CD4-positive, alpha-beta T cell treated with Interleukin-6 for 4 hours (primary cell): ENCODE measurements at places on chromosomes 11 and 22.
A peak's percentile ranks its signal among the peaks of the same experiment; 100 is the strongest.

GRCh38 chr11:99683933-99684332 is 663.2 kb downstream of the CNTN5 start:
- no peak for DNase-seq

DNA sequence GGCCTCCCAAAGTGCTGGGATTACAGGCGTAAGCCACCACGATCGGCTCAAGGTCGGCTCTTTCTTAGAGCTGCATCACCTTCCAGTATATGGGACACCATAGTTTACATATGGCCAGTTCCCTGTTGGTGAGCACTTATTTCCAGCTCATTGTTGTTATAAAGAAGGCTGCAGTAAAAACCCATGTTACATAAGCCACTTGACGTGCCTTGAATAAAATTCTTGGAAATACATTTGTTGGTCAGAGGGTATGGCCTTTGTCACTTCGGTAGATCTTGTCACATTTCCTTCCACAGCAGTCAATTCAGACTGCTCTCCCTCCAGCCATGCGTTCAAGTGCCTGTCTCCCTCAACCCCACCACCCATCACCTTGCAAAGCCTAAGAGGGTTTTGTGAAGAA is 92.9 kb downstream of the PRR5L start:
- DNase-seq = no peak

DNA sequence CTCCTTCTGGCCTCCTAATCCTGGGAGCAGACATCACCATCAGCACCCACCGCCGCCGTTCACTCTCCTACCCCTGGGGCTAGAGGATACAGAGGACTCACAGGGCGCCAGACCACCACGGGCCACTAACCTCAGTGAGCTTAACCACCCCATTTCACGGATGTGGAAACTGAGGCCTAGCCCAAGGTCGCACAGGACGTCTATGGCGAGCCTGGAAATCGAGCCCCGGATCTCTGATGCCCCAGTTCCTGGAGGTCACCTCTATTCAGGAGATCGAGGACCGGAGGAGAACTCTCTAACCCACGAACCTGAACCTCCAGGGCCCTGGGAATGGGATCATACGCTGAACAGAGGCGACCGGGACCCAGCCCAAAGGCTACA is 349 bp downstream of the TIMM10 start:
- peak; percentile 7 for DNase-seq

DNA sequence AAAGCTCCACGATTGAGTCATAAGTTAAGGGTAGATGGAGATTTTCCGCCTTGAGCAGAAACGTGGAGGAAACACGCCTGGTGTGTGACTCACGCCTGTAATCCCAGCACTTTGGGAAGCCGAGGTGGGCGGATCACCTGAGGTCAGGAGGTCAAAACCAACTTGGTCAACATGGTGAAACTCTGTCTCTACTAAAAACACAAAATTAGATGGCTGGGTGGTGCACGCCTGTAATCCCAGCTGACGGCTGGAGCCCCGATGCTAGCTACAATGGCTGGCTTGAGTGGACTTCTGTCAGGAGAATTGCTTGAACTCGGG is 17.3 kb upstream of the DGCR8 start:
- no peak for DNase-seq

DNA sequence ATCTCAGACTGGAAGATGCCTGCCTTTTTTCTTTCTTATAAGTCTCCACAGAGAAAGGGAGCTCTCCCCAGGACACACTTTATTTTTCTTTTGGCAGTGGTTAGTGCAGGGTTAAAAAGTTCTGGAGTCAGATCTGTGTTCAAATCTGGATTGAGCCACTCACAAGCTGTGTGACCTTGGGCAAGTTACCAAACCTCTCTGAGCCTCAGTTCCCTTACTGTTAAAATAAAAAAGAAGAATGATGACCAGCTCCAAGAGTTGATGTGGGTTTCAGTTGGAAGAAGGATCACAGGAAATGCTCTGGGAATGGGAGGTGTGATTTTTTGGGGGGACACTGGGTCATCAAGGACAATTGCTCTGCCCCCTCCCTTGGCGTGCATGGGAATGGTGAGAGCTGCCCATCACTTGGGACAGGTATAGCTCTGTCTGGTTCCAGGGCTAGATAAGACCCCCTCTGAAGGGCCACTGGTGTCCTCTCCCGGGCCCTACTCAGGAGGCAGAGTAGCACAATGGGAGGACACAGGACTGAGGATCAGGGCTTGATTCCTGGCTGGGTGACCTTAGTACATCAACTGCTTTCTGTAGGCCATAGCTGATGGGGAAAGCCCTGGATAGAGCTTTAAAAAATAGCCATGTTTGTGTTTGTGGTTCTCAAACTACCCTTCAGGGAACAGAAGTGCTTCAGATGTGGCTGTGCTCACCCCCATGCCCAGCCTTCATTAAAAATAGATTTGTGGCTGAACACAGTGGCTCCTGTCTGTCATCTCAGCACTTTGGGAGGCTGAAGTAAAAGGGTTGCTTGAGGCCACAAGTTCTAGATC is 228.3 kb downstream of the MIAT start:
- no peak for DNase-seq

DNA sequence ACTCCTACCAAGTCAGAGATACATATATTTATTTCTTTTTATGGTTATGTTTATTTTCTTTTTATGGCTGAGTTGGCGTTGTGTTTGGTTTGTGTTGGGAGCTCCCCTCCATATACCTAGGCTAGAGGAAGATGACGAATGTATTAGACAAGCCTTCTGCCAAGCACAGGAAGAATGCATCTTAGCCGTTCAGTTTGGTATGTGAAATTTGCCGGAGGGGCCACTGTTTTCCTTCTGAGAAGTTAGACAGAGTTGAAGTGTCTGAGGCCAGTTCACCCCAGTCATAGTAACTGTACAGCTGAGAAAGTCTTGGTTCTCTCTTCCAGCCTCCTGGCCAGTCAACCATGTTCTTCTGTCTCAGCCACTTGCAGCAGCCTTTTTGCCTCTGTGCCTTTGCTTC is 29.8 kb downstream of the TEAD1 start:
- no peak for DNase-seq

DNA sequence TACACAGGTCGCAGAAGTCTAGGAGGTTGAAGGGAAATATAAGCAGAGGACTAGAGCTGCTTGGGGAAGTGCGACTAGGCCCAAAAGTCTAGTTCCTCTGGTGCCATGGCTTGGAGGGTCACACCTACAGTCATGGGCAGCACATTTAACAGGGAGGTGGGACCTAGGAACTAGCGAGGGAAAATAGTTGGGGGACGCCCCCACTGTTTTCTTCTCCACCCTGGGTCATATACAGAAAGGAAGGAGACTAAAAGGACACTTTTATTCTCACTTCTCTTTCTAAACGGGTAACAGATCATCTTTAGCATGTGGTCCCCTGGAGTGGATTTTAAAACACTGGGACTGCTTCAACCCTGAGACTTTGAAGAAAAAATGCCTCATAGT is 16.6 kb downstream of the APIP start:
- DNase-seq = no peak

DNA sequence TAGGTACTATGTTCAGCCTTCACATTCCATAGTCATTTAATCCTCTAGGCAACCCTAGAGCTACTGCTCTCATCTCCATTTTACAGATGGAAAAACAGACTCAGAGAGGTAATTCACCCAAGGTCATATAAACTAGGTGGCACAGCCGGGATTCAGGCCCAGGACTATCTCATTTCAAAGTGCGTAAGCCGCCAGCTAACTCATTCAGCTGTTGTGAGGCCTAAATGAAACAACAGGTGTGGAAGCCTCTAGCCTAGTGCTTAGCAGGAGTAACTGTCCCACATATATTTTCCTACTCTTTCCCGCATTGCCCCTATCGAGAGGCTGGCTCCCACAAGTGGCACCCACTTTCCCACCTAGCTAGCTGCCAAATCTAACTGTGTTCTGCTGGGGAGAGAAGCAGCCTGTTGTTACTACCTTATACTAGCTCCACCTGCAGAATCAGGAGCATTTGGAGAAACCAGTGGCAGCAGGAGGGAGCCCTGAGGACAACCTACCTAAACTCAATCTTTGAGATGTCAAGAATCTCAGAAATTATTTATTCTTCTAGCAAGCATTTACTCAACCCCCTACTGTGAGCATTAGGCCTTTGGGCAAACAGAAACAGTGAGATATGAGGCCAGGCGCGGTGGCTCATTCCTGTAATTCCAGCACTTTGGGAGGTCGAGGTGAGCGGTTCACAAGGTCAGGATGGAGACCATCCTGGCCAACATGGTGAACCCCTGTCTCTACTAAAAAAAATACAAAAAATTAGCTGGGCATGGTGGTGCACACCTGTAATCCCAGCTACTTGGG is 20.9 kb downstream of the PRG3 start:
- no peak for DNase-seq

DNA sequence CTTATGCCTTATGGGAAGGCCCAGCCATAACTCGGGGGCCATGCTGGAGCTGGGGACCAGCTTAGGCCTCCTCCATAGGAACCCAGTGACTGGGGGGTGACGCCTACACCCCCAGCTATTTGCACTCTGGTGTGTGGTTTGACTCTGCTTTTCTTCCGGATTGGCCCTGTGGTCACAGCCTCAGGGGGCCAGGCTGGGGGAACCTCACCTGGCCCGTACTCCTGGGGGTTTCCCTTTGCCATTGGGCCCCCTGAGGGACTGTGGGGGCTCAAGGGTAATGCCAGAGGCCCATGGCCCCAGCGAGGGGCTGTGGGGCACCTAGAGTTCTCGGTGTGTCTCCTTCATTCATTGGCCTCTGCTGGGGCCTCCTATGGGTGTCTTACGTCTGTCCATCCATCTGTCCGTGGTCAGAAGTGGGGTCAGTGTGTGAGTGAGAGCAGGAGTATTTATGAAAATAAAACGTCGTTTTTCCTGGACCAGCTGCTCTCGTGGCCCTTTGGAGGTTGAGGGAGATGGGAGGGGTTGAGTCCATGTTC is 6.3 kb upstream of the SH3BP1 start:
- no peak for DNase-seq

- DNase-seq = no peak
Observed at GRCh38 chr22:36317658-36318271, 64.8 kb downstream of the APOL1 start.

- DNase-seq = no peak
Observed at GRCh38 chr11:68741463-68741862, 9.9 kb downstream of the TESMIN start.

GRCh38 chr11:27367881-27368280 is 4.9 kb upstream of the CCDC34 start:
- DNase-seq = no peak

DNA sequence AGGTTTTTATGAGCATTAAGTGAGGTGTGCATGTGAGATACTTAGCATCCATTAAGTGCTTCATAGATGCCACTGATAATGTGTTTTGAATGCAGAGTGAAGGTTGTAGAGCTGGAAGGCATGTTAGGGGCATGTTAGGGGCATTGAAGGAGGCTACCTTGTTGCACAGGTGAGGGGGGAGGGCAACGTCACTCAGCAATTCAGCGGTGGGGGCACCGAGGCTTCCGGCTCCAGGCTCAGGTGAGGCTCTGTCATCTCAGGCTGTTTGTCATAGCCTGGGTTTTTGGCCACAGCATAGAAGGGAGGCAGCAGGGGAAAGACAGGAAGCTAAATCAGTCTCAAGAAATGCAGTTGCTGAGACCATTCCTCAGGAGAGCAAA is 299.0 kb downstream of the NTM start:
- DNase-seq = no peak

- DNase-seq = no peak
Observed at GRCh38 chr11:955154-956063, 29.7 kb downstream of the AP2A2 start.

GRCh38 chr11:18853086-18853720 is 61.6 kb upstream of the PTPN5 start:
- DNase-seq = no peak

- DNase-seq = no peak
Observed at GRCh38 chr11:68976095-68976494, 4.7 kb downstream of the MRGPRD start.

DNA sequence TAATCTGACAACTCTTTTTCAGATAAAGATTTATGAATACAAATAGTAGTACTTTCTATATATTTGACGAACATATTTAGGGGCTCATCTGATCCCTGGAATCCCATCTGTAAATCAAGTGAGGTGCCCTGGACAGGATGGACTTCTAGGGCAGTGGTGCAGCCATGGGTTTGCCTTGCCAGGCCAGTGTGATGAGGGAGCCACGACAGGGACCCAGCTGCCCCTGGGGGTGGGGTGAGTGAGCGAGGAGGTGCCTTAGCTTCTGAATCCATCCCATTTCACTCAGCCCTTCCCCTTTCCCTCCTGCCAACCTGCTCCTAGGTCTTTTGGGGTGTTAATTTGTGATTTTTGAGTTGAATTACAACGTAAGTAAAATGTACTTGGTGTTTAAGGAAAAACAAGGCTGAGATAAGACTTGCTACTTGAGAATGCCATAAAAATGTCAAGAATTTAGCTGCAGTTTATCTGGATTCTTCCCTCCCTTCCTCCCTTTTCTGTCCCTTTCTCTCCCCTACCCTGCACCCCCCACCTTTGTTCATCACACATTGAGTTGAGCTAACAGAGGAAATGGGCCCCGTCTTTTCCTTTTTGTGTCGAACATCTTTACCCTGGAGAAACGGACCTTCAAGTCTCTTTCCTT is 60.8 kb downstream of the PPFIBP2 start:
- DNase-seq = no peak

DNA sequence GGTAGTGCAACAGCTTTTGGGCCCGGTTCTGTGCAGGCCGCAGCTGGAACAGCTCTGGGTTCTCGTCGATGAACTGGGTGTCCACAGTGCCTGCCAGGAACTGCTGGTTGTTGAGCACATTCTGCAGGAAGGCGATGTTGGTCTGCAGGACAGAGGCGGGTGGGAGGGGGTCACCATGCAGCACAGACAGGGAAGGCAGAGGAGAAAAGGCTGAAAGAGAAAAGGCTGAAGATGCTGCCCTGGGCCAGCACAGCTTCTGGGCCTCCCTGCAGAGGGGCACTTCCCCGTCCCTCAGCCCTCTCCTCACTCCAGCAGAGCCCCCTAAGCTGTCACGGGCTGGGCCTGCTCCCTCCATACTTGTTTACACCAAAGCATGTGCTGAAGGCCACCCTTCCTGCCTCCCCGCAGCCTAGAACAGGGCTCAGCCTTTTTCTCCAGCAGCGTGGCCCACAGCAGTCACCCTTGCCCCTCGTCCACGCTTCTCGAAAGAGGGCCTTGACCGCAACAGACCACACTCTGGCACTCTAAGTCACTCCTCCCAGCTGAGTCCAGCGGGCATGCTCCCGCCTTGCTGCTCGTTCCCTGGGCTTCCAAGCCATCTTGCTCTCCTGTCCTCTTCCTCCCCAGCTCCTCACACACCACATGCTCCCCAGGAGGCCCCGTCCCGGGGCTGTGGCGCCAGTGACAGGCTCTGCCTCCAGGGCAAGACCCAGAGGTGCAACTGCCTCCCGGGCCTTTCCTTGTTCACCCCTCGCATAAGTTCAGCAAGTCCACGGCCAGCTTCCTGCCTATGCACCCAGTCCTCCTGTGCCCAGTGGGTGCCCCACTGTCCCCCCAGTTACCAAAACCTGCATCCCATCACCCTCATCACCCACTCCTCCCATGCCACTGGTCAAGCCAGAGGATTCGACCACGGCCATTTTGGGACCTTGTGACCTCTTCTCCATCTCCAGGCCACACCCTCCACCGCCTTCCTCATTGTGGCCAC is 3.3 kb upstream of the LRFN4 start:
- no peak for DNase-seq

DNA sequence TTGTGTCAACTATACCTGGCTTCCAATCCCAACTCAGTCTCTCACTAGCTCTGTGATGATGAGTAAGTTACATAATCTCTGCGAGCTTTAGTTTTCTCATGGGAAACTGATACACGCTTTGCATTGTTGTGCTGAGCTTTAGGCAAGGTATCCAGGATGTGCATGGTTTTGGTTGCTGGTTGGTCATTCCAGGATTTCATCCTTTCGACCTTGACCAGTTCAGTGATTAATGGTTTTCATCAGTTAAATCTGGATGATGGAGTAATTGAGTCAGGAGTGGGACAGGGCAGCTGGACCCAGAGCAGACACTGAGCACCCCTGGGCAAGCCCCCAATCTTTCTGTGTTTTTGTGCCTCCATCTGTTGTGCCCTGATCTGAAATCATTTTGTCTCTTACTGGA is 417.3 kb upstream of the CADM1 start:
- DNase-seq = no peak
